ENCODE measurements at places on chromosomes 5 and 9.

DNA sequence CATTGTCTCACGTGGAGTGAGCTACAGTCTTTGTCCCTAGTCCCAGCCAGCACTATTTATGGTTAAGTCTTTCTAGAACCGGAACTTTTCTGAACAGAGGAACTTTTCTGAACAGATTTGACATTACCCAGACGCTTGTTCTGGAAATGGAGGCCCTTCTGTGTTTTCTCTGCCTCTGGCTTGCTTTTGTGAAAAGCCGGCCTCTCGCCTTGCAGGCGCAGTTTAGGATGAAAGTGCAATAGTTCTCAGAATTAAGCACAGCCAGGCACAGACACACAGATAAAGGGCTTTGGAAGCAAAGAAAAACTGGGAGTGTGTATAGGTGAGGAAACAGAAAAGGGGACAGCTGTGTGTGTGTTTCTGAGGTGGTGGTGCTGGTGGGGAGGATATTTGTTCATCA, 5.9 kb downstream of the GDNF start:
- DNase-seq: no peak

GRCh38 chr5:111618623-111619271, 106.4 kb upstream of the STARD4 start:
- DNase-seq: no peak

DNA sequence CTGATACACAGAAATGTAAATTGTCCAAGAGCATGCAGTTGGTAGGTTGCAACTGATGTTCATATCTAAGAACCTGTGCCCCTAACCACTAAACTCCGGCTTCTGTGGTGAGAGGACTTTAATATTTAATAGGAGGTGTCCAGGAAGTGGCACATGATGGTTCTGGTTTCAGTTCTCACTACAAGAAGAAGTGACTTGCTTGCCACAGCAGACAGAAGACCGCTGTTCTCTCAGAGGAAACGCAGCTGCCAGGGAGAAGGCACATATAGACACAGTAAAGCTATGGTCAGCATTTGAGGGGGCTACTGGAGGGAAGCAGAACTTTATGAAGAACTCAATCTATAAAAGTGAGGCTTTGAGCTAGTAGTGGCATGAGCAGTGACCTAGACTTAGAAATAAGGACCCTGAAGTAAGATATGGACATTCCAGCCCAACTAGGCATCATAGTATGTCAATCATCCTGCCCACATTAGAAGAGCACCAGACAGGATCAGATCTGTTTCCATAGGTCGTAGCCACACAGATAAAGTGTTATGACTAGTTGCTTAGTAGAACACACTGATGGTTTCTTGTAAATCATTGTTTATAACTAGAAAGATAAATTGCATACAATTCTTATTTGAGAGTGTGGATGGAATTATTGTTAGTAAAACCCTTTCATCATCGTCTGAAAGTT, 36.4 kb upstream of the DAB2 start:
- DNase-seq: no peak

DNA sequence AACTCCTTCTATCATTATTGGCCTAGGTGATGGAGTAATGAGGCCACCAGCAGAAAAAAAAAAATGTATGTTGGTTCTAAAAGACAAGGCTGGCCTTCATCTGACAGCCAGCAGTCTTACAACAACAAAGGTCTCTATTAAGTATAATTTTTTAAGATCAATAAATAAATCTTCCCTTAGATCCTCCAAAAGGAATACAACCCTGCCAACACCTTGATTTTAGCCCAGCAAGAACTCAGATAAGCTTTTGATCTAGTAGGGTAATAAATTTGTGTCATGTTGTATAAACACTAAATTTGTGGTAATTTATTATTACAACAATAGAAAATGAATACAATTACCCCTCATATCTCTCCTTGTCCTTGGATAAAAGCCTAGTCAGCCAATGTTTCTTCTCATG, 633.2 kb upstream of the FAM174A start:
- DNase-seq: no peak

DNA sequence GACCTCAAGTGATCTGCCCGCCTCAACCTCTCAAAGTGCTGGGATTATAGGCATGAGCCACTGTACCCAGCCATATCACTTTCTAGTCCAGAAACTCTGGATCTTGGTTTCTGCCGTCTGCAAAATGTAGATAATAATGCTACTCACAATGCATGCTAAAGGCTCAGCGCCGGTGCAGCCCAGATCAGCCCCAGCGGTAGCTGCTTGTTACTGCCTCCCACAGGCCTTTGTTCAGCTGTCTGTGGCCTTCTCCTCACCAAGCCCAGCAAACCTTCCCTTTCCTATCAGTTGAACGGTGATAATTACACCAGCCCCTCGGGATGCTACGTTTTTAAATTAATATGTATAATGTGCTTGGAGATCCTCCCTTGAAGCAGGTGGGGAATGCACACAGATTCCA, 26.2 kb upstream of the MSX2 start:
- DNase-seq: no peak

DNA sequence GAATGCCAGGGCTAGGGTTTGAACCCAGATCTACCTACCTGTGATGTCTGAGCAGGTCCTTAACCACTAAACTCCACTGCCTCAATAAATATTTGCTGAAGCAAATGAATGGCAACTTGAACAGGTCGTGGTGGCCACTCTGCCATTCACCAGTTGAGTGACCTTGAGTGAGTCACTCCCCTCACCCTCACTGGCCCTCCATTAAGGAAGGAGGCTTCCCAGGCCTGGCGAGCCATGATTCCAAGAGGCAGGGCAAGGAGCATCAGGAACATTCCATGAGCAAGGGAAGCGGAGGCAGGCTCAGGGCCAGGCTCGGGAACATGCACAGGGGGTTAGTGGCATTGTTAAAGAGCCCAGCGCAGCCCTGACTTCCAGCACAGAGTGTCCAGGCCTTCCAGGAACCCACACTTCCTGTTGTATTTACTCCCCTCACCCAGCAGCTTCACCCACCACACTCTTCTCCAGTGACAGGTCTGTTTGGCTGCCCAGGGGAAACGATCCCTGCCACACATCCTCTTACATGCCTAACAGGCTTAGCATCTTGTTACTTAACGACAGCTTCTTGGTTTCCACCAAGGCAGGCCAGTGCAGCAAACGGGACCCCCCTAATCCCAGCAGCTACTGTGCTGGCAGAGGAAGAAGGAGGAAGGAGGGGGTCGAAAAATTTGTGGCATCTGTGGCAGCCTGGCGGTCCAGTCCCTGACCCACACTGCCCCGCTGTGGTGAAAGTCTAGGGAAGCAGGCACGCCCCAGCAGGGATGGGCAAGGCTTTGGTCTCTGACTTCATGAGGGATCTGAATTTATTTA, 43.7 kb upstream of the TTC1 start:
- DNase-seq: no peak

DNA sequence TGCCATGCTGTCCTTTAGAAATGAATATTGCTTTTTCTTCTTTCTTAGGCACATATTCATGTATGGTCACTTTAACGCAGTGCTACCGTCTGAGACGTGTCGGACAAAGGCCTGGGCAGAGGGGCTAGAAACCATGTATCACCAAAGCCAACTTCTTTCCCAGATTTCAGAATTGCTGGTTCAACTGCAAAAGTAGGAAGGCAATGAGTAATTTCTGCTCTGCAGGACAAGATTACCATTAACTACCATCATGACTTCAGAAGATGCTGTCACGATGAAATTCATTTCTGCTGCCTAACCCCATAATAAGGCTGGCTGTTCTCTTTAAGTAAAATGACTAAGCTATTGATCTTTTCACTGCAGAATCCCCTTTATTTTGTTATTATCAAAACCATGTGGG, 306.7 kb downstream of the PDE4D start:
- DNase-seq: no peak

DNA sequence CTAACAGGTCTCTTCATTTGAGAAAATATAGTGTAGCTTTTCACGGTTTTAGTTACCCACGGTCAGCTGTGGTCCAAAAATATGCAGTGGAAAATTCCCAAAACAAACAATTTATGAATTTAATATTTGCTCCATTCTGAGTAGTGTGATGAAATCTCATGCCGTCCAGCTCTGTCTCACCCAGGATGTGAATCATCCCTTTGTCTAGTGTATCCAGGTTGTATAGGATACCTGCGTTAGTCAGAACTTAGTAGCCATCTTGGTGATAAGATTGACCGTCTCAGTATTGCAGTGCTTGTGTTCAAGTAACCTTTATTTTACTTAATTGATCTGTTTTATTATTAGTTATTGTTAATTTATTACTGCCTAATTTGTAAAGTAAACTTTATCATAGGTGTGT, 41.1 kb downstream of the NDUFS4 start:
- no peak for DNase-seq

GRCh38 chr9:4238522-4238921, 61.3 kb downstream of the GLIS3 start:
- DNase-seq: no peak

DNA sequence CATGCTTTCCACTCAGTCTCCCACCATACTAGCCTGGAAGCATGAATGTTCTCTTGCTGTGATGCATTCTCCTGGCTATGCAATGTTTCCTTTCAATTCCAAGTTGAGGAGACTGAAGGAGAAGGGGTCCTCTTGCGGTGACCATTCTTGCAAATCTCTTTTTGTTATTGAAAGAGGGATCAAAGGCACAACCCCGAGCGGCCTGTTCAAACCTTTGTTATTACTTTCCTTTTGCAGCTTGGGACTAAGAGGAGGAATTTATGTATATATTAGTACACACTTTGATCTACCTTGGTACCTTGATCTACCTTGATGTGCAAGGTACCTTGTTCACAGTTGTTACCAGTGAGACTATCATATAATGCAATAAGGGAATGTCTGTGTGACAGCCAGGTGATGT, 147.3 kb downstream of the KCTD16 start:
- DNase-seq: no peak

- no peak for DNase-seq
These were observed 217.5 kb downstream of the CDK5RAP2 start for GRCh38 chr9:120362446-120362845.

DNA sequence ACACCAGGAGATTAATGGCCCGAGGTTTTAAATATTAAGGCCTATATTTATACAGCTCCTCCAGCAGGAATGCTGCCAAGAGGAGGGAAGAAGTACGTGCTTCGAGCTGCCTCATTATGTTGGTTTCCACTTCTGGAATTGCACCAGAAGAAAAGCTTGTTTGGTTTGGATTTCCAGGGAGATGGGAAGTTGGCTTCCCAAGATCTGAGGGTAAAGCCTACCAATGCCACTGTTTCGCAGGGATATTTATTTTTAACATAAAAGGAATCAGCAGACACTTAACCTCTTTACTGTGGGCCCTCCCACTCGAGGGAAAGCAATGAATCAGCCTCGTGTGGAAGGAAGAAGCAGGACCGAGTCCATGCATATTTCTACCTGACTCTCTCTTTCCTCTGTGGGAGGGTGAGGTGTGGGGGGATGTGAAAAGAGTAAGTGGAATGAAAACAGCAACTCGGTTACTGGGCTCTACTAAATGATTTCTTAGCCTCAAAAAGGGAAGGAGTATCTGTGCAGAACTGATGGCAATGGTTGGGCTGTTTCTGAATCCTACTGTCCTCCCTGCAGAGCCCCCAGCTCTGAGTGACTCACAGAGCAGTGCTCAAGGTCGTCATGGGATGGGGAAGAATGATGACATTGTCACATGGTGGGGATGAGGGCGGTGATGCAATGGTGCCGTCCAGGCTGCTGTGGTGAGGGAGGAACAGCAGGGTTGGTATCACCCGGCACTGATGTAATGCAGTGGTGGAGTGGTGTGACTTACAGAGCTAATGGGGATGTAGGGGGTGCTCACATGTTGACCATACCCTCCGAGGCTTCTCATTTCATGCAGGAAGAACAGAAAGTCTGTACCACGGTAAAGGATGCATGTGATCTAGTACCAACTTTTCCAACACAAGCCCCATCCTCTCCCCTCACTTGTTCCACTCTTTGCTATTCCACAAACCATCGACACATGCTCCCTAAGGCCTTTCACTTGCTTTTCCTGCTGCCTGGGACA, 215.0 kb upstream of the PANK3 start:
- DNase-seq: no peak

- DNase-seq: no peak
These were observed 80.6 kb downstream of the COL5A1 start for GRCh38 chr9:134722120-134722701.

DNA sequence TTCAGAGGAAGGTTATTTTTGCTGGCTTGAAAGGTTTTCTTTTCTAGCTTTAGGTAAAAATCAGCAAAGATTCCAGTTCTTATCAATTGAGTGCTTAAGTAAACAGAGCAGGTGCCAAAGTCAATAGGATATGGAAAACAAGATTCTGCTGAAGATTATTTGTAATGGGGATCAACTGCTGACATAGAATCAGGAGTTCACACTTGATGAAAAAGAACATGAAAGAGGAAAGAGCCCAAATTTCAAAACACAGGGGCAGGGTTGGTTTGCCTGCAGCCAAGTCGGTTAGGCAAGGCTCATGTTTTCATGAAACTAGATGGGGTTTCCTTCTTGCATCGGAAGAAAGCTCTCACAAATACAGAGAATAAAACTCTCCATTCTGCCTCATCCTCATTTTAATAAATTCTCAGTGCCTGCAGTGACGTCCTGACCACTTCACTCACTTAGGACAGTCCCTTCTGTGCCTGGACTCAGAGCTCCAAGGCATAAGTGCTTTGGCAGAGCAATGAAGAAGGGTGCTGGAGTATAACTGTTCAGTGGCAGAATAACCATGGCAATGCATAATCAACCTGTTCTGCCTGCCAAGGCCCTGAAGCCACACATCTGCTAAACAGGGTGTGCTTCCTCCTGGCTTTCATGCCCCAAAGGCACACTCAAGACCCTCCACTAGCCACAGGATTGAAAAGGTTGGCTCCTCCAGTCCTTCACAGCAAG, 179.6 kb downstream of the GNAQ start:
- DNase-seq: no peak

GRCh38 chr5:96079075-96079474, 117.4 kb upstream of the ELL2 start:
- DNase-seq: no peak

DNA sequence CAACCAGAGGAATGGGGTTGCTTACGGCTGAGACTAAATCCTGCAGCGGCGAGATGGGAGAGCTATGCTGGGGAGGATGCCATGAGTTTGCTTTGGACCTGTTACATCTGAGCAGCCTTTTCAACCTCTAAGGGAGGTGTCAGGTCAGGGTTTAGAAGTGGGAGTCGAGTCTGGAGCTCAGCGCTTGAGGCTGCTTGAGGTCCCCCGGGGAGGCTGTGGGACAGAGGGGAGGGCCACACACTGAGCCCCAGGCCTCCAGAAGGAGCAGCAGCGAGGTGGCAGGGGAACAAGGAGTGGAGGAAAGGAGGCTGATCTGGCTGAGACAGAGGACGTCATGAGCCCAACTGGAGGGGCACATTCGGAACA, 1.9 kb upstream of the QSOX2 start:
- DNase-seq: no peak

Measured in stimulated activated CD8-positive, alpha-beta memory T cell treated with anti-CD3 and anti-CD28 coated beads, Interleukin-7, amount 100 ng/mL, for 1 hour (primary cell).